ENCODE measurements at places on chromosomes 2 and 18.

DNA sequence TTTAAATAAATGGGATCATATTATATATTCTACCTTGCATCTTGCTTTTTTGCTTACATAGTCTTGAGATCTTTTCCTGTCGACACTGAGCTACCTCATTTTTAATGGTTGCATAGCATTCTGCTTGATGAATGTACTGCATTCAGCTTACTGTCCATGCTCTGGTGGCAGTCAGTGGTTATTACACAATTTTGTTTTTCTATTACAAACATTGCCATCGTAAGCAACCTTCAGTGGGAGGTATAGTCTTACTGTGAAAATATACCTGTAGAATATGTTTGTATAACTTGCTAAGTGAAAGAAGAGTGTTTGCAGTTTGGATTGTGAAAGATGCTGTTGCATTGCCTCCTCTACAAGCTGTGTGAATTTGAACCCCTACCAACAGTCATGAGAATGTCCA, 43.4 kb downstream of the UBXN4 start:
- DNase-seq: no peak

DNA sequence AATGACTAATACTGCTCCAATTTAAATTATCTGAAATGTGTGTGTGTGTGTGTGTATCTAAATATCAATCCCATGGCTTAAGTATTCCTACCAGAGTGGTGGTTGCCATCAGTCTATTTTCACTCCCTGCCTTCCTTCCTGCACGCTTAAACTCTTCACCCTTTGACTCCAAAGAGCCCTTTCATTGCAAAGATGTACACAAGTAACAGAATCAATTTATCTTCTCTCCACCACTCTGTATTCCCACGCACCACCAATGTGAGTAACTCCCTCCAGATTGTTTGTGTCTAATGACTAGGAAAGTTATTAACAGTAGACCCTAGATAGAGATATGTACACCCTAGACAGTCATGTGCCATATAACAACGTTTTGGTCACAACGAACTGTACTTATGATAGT, 42.8 kb downstream of the ARL6IP6 start:
- DNase-seq: no peak

DNA sequence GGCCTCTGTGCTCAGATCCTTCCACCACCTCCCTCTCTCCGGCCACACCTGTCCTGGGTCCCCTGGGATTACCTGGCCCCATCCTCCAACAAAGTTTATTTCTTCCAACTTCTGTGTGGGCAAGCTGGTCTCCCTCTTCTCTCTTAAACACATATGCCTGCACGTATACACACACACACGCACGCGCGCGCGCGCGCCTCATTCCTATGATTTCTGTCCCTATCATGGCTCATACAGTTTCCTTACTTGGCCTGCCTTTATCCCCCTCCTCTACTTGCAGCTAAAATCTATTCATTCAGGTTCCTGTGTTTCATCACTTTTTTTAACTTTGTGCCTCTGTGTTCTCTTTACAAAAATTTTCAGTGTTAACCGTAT, 96.4 kb downstream of the LOXHD1 start:
- no peak for DNase-seq

DNA sequence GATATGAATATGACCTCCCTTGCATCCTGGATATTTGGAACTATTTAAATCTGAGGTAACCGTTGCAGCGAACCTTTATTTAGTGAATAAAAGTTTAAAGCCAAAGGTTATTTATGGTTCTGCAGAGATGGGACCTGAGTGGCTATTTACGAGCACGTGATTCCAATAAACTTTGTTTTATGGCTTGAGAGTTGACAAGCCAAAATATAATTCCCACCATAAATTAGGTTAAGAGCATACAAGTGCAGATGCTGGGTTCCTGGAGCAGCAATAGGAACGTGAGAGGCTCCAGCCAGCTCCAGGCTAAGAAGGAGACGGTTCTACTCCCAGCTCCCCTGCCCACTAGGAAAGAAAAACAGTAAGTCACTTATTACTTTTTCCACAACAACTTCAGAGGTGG, 5.2 kb upstream of the HOXD4 start:
- no peak for DNase-seq

GRCh38 chr2:19878268-19879046, 23.3 kb downstream of the TTC32 start:
- DNase-seq: no peak
